Activated T-helper 17 cell treated with anti-CD3 and anti-CD28 coated beads, Interleukin-2, amount 50 U/mL, for 72 hours (primary cell): ENCODE measurements at places on chromosomes 12 and 14. TPM values are rescaled to one million over a fixed set of nuclear protein-coding genes. Genes with fewer than 3 reads are reported as not detected.

Gene AICDA
- not detected for total RNA-seq

Gene COPS7A
- total RNA-seq = 36.5 TPM

Gene OTX2
- not detected for total RNA-seq

Gene NXPH4
- 0.34 TPM for total RNA-seq

Gene MGP
- total RNA-seq = 0.74 TPM

Gene SLCO1B1
- not detected for total RNA-seq

Gene SVOP
- not detected for total RNA-seq

Gene CNTN1
- not detected for total RNA-seq

Gene PRKD1
- total RNA-seq = not detected

Gene PSME1
- total RNA-seq = 375 TPM

- ATAC-seq = no peak
Observed at GRCh38 chr14:75917946-75918335, 63.9 kb downstream of the TGFB3 start.

DNA sequence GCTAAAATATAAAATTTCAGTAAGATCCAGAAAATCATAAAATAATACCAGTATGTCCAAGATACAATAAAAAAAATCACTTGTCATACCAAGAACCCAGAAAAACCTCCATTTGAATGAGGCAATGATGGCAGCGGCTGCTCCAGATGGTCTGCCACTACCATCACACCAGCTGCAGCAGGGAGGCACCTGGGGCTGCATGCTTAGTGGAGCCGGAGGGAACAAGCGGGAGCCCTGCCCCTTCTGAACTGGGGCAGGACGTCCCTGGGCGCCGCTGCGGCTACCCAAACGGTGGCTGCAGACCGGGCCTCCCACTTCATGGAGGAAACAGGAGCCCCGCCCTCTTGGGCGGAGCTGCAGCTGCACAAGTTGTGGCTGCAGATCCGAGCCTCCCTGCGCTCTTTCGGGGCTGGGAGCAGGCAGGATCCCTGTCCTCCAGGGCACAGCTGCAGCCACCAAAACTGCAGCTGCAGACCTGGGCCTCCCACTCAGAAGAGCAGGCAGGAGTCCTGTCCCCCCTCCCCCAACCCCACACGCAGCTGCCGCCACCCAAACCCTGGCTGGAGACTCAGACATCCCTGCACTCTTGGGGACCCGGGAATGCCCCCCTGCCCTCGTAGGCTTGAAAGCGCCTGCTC lies 36.1 kb upstream of the OR5AU1 start:
- peak; percentile 98 for ATAC-seq

DNA sequence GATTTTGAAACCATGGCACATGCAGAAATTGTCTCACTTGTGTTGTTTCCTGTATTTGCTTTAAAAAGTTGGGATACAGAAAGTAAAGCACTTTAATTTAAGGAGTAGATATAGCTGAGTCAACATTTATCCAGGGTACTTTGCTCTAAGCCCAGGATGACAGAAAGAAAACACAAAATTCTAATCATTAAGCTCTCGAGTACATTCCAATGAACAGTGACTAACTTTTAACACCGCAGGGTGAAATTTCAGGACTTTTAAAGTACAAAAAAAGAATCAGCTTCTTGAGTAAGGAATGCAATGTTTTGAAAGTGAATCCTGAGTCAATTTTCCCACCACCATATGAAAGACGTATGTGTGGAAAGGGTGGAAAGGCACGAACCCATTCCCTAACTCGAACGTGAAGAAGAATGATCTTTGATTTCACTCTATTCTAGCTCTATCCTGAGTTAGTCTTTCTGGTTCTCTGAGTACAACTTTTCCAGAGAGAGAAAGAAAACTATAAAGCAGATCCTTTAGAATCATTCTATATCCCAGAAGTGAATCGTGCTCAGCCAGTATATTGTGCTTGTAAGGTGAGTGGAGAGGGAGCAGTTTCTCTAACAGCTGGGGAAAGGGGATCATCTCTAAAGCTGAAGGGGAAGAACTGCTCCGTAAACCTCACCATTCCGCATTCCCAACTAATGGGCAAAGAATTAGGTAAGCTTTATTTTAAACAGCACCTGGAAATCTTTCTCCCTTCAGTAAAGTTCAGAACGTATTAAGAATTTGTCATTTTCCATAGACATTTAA lies 779.0 kb upstream of the FLRT2 start:
- ATAC-seq = no peak

- no peak for ATAC-seq
Observed at GRCh38 chr12:113134521-113134951, 1.0 kb downstream of the RASAL1 start.

DNA sequence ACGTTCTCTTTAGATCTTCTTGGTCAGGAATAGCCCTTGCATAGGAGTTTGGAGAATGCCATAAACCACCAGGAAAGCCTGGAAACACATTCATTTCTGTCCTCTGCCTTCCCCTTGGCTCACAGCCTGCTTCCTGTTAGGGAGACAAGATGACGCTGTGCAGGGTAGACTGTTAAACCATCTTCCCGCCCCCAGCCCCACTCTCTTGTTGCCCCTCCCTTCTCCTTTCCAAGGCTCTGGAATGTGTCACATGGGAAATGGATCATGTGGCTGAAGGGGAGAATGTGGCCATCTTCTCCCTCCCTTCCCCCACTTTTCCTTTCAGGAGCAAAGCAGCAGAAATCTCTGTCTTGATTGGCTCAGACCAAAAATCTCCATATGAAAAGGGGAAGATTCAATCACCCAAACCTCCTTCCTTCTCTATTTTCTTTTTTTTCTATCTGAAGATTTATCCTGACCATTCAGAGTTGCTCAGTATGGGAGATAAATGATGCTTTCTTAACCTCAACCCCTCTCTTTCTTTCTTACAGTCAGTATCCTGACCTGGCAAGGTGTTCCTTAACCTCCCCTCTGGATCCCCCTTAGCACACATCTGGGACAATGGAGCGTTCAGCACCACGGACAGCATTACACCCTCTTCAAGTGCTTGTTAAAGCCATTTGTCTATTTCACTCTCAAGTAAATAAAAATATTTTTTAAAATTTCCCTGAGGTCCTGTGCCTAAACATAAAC lies 11.4 kb downstream of the GPR19 start:
- ATAC-seq = no peak

DNA sequence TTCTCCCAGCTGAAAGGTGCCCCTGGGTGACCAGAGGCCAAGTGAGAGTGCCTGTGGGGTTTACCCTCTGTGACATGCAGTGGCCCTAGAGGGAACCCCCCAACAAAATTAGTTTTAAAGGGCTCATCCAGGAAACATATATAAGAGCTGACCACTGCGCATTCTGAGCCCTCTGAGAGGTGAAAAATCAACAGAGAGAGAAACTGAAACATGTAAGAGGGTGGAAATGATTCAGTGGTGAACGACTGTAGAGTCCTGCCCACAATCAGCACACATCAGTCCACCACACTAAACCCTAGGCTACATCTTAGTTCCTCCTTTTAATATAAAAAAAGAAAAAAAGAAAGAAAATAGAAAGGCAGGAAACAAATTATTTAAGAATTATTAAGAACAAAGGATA lies 21.0 kb upstream of the ACSM4 start:
- ATAC-seq = peak; percentile 40

- no peak for ATAC-seq
Observed at GRCh38 chr12:34335819-34336262, 313.5 kb downstream of the ALG10 start.

GRCh38 chr12:11834104-11834812 lies 184.8 kb downstream of the ETV6 start:
- peak; percentile 53 for ATAC-seq

GRCh38 chr14:67018720-67019119 lies 170.5 kb upstream of the GARIN2 start:
- no peak for ATAC-seq

DNA sequence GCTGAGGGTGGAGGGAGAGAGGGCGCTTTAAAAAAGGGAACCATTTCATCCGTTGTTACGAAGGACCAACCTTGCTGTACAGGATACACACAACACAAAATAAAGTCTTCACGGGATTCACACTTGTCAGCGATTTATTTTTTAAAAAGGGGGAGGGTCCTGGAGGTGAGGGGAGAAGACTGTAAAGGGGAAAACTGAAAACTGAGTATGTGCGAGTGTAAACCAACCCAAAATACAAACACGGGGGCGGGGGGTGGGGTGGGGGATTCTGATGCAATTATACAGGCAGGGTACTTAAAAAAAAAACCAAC lies 499 bp upstream of the PRKAG1 start:
- no peak for ATAC-seq

DNA sequence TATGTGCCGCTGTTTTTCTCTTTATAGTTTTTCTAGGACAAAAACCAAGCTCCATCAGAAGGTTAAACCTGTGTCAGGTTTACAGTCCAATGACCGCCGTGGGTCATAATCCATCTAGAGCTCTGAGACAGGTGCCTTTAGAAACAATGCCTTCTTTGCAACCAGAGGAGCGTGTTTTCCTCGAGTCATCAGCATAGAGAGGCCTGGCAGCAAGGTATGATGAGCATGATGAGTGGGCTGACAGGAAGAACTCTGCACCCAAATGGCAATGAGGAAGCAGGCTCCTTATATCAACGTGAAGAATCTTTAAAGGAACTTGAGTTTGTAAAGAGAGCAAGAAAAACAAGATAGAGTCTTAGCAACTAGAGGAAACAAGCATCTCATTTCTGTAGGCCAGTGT lies 60.5 kb upstream of the NUDT4 start:
- ATAC-seq = no peak
